ENCODE measurements at places on chromosomes 12 and 14.

GRCh38 chr12:65943388-65944137 lies 119.3 kb downstream of the HMGA2 start:
- no peak for DNase-seq

GRCh38 chr12:86260183-86260582 lies 4.0 kb upstream of the MGAT4C start:
- DNase-seq: no peak

DNA sequence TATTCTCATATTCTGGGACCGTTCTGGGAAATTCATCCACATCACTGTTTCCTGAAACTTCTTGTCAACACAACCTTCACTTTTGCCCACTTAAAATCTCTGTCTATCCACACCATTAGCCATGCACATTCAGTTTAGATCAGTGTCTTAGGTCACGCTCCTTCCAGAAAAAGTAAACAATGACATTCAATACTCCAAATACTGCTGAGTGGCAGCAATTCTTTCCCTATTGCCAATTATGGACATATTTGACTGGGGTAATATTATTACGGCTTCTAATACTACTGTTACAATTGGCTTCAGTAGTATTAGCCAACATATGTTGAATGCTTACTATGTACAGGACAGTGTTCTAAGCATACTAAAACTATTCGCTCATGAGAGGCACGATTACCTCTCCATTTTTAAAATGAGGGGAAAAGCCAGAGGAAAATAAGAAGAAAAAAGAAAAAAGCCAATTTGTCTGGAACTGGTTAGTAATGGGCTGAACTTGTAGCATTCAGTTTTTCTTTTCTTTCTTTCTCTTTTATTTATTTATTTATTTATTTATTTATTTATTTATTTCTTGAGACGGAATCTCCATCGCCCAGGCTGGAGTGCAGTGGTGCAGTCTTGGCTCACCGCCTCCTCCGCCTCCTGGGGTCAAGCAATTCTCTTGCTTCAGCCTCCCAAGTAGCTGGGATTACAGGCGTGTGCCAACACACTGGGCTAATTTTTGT lies 23.4 kb downstream of the LTBR start:
- no peak for DNase-seq

DNA sequence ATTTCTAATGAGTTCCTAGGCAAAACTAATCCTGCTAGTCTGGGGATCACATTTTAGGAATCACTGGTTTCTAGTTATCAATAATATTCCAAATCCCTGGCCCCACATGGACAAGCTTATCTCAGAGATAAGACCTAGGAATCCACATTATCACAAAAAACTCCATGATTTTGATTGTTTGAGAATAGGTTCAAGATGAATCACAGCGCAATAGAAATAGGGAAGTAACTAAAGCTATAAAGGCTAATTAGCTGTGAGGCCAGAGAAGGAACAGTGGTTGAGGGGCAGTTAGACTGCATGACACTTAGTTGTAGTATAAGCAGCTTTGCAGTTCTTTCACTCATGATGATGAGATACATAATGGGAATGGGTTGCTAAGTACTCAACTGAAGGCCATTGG lies 13.1 kb upstream of the ATP5F1B start:
- no peak for DNase-seq

DNA sequence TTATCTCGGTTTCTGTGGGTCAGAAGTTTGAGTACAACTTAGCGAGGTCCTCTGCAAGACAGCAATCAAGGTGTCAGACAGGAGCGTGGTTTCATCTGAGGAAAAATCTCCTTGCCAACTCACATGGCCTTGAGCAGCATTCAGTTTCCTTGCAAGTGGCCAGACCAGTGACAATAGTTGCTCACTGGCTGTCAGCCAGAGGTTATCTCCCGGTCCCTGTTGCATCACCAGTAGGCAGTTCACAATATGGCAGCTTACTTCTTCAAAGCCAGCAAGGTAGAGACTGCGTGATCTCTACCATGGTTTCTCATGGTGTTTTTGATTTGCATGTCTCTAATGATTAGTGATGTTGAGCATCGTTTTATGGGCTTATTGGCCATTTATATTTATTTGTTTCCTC lies 143.8 kb upstream of the DAAM1 start:
- DNase-seq: no peak
